ENCODE measurements at places on chromosomes 2 and 18.

DNA sequence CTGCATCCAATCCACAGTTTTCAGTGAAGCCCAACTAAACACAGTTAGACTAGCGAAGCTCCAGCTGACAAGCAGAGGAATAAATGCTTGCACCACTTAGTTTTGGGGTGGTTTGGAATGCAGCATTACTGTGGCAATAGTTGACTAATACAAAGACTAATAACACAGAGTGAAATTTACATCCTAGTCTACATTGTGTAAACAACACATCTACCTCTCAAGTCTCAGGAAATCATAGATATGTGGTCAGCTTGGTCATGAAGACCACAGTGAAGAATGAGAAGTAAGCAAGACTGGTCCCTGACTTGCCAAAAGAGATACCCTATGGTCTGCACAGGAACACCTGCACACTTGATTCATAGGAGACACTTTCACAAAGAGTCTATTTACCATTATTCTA, 155.1 kb upstream of the TANK start:
- no peak for DNase-seq

DNA sequence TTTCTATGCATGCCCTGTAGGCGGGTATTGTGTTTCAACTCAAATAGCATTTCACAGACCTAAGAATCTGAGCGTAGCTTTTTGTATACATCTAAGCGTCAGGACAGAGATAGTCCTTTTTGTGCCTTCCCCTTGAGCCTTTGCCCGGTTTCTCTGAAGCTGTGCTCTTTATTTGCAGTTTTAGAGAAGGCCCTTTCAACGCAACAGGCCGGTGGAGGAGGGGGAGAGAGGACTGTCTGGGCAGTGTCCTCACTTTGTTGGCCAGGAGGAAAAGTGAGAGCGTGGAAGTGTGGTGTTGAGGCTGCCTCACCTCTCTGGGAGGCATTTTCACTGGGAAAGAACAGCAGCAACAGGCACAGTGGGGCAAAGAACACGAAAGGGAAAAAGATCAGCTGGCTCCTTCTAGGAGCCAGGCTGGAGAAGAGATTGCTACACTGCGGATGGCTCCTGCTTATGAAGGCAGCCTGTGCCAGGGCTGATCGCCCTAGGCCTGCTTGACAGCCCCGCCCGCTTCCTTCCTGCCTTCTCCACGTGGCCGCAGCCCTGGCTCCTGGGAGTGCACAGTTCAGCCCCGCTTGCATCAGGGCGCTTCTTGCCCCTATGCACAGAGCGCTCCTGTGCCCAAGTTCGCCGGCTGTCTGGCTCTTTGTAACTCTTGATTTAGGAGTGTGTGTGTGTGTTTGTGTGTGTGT, 195.6 kb upstream of the POU3F3 start:
- no peak for DNase-seq

GRCh38 chr2:17912266-17912691, 33.8 kb downstream of the KCNS3 start:
- DNase-seq: no peak

DNA sequence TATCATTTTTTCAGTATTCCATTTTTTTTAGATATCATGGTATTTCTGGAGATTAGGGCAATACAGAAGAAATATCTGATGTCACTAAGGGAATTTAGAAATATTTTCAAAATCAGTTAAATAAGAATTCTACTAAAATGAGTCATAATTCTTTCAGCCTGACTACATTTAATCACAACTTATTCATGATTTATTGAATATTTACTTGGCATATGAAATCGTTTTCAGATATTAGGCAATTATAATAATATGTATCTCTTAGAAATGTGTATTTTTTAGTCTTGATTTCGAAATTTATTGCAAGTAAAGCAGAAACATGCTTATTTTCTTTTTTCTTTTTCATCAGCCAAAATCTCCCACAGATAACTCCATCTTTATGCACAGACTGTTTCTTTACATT, 142.2 kb downstream of the CCDC102B start:
- no peak for DNase-seq

- DNase-seq: no peak
Observed at GRCh38 chr2:207045531-207045930, 106.2 kb downstream of the CPO start.

- DNase-seq: no peak
Observed at GRCh38 chr2:214127571-214127970, 283.3 kb upstream of the VWC2L start.

GRCh38 chr2:108825254-108825653, 38.7 kb downstream of the CCDC138 start:
- DNase-seq: no peak

- no peak for DNase-seq
Observed at GRCh38 chr2:120780402-120780801, 44.7 kb downstream of the GLI2 start.

DNA sequence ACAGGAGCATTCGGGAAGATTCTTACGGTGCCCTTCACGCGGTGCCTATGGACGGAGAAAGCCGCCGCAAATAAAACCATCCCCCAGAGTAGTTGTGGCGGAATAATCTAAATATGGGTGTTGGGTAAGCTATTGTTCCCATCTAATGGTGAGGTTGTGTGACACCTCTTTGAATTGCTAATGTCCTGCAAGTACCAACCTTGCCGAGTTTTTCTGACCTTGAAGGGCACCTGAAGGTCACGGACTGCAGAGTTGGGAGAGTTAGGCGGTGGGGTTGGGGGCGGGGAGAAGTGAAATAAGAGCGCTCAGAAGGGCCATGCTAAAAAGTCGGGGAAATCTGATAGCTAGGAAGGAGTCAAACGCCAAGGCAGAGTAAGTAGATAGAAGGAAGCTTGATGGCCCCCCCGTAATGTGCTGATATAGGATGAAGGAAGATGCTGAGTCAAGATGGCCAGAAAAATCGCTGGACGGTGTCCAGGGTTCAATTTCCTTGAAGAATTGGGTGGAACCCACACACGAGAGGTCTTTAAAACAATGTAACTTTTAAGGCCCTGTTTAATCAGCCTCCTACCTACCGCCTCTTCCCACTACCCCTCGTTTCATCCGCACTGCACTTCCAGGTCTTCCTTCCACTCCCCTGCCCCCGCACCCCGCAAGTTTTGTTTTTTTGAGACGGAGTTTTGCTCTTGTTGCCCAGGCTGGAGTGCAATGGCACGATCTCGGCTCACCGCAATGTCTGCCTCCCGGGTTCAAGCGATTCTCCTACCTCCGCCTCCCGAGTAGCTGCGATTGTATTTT, 600 bp downstream of the KATNAL2 start:
- peak; percentile 33 for DNase-seq

GRCh38 chr18:65215865-65216466, 534.8 kb upstream of the CDH7 start:
- DNase-seq: no peak

GRCh38 chr2:27856386-27856785, 33.8 kb downstream of the RBKS start:
- no peak for DNase-seq

- no peak for DNase-seq
Observed at GRCh38 chr2:108351889-108352288, 25.9 kb upstream of the SULT1C4 start.

GRCh38 chr18:52136532-52136931, 203.5 kb upstream of the DCC start:
- no peak for DNase-seq

Data from NCI-H82 (cell line).